GM18507 (cell line): ENCODE measurements at places on chromosomes 1 and 21.

GRCh38 chr1:46717654-46718053, 1.3 kb downstream of the EFCAB14 start:
- DNase-seq = no peak

- DNase-seq = no peak
Measured at GRCh38 chr21:41548781-41549180, 40.8 kb upstream of the TMPRSS2 start.

DNA sequence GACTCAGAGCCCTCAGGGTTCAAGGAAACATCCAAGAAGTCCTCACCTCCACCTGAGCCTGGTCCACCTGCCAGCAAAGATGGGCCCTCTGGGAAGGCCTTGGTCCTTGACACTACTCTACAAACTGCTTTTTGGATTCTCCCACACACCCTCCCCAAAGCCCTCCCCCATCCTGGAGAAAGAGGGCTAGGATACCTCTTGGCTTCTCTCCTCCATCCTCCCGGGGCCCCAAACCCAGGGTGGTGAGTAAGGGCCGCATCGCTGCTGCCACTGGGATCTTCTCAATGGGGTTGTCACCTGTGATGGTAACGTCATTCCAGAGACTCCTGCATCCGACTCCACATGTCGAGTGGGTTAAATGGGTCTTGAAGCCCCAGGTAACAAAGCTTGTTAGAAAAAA, 26.6 kb downstream of the MATN1 start:
- no peak for DNase-seq

DNA sequence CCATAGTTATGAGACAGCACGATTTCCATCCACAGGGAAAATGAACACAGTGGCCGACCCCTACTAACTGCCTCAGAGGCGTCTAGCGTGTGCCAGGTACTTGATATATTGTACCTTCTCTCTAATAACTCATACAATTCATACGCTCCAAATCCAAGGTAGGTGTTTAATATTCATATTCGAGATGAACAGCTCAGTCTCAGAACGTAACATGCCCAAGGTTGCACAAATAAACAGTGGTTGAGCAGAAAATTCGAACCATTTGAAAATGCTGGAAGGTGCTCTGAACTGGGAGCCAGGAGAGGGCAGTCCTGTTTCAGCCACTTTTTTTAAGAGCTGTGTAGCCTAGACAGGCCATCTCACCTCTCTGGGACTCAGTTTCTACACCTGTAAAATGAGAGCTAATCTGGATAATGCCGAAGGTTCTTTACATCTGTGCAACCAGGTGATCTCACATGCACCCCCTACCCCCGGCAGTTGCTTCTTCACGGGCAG, 7.9 kb downstream of the SLC45A3 start:
- no peak for DNase-seq

DNA sequence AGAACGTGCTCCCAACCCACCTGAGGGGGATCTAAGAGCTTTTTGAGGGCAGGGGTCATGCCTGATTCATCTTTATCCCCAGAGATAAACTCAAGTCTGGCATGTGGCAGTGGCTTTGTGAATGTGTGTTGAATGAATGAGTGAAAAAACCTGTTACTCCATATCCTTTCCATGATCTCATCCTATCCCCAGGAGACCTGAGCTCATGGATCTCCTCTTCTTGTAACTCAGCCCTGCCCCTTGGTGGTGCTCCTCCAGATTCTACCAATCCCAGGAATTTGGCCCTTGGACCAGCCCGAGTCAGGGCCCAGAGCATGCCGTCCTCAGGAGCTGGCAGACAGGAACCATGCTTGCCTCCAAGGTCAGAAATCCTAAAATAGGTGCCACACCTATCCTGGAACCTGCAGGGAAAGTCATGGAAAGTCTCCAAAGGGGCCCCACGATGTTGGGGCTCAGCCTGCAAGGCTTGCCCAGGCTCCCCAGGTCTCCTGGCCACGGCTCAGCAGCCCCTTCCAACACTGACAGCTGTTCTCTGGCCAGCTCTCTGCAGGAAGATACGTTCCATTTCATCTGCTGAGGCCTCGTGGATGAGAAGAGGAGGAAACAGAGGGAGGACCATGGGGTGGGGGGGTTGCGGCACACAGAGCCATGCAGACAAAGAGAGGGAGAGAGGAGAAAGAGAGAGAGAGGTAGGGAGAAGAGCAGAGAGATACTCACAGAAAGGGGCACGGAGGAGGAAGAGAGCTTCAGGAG, 214.6 kb downstream of the TRABD2B start:
- DNase-seq = no peak

GRCh38 chr1:5742032-5742431, 250.2 kb downstream of the NPHP4 start:
- DNase-seq = no peak

DNA sequence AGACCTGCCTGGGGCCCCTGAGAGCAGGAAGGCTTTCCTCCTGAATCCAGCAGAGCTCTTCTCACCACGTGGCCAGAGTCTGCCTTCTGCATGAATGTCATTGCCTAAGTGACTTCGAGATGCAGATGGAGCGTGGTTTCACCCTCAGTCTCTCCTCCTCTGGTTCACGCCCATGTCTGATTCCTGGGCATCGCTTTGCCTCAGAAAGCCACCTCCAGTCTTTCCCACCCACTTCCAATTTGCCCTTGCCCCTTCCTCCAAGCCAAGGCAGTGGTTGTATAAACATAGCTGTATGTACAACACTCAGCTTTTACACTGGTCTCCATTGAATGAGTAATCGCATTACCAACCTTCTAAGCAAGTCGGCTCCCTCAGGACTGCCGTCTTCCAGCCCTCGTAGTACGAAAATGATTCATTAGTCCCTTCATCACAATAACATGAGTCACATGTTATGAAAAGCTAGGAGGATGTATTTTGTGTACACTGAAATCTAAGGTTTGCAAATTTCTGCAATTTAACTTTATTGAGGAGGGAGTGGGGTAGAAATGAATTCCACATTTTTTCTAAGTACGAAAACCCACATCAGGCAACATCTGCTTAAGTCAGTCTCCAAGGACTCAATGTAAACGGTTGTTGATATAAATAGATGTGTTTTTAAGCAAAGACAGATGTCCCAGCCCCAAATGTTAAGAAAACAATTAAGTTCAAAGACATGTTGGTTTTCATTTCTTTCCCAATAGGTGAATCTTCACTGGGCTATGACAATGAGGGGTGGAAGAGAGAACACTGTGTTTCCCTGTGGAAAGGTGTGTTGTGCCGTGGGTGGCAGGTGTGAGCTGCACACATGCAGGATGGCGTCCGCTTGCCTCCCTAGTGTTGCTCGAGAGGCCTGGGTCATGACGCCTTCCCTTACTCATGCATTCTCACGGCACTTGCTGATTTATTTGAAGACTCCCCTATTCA, 32.3 kb upstream of the ETS2 start:
- DNase-seq = no peak

DNA sequence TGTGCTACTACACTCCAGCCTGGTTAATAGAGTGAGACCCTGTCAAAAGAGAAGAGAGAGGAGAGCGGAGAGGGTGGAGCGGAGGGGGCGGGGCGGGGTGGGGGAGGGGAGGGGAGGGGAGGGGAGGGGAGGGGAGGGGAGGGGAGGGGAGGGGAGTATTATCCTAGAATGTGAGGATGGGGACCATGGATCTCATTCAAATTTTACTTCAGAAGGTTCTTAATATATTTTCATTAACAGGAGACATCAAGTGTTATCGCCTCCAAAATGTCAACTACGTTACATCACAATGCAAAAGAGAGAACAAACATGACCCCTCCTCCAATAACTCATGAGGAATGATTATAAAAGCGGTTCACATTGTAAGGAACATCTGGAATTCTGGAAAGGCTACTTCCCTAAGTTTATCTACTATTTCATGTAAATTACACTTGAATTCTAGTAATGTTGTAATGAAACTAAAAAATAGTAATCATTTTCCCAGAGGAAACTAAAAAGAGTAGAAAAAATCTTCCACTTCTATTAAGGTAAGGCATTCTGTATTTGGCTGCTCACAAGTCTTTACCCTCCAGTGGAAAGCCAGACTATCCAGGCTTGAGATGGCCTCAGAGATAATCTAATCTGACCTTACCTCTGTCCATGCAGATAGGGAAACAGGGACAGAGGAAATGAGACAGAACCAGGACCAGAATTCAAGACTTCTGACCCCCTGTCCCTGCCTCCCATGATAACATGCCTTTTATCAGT, 18.8 kb upstream of the GUCA2A start:
- DNase-seq = no peak

GRCh38 chr1:160862203-160863060, at the start of gene CD244:
Gene CD244 (minus strand): TSS chr1:160862887. CDS start chr1:160862677, 210 bp downstream.
- DNase-seq = peak; percentile 55

GRCh38 chr1:235650341-235651169, 971 bp upstream of the GNG4 start:
- no peak for DNase-seq

- no peak for DNase-seq
Measured at GRCh38 chr1:16727190-16728111, 12.9 kb upstream of the RNU1-4 start.

DNA sequence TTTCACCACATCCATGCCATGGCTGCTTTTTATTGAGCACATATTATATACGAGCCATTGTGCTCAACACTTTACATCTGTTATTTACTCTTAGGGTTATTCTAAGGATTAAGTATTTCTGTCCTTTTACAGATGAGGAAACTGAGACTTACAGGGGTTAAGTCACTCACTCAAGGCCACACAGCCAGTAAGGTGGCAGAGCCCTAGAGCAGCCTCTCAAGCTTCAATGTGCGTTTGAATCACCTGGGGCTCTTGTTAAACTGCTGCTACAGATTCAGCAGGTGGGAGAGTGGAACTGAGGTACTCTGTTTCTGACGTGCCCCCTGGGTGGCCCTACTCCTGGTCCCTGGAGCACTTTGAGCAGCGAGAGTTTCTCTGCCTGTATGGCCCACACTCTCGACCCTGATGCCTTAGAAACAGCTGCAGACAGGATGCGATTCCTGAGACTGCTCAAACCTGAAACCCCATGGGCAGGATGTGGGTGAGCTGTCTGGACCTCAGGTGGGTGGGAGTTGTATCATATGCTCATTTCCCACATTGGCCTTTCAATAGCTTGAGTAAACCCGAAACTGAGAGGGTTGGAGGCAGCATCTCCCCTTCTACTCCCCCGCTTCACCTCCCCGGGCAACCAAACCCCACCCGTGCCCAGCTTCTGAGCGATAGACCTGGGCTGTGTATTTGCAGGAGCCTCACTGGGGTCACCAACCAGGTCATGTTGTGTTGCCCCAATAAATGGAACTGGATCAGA, 59.3 kb downstream of the MAN1C1 start:
- DNase-seq = peak; percentile 72

DNA sequence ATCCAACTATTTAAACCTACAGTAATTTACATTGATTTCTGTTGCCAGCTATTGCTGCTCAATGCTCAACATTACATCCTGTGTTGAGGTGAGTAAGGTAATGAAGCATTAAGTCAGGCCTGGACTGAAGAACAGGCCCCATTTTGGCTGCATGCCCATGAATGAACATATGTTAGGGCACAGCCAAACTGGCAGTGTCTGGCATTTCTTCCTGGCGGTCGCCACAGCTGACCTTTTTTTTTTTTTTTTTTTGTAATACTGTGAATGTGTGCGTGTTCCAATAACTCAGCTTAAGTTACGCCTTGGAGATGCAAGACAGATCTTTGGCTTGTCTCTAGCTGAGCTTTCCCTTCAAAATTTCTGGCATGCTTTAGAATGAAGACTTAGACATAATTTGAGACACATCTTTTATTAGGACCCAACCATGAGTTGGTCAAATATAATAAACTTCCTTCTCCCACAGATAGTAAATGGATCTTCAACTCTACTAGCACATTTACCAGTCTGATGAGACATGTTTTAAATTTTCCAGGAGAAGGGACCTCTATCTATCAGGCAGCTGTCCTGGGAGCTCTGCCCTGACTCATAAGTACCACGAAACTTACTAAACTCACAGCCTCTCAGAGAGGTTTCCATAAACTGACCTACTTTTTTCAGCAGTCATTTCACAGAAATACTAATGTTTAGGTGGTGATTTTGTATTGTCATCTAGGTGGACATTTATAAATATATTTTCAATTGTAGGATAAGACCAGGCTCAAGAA, 341.1 kb upstream of the RUNX1 start:
- DNase-seq = no peak
